ENCODE measurements at places on chromosomes 12 and 14.

GRCh38 chr12:105225505-105226015, 10.4 kb downstream of the APPL2 start:
- DNase-seq = no peak

GRCh38 chr12:114403011-114403689, 2.8 kb downstream of the TBX5 start:
- no peak for DNase-seq

DNA sequence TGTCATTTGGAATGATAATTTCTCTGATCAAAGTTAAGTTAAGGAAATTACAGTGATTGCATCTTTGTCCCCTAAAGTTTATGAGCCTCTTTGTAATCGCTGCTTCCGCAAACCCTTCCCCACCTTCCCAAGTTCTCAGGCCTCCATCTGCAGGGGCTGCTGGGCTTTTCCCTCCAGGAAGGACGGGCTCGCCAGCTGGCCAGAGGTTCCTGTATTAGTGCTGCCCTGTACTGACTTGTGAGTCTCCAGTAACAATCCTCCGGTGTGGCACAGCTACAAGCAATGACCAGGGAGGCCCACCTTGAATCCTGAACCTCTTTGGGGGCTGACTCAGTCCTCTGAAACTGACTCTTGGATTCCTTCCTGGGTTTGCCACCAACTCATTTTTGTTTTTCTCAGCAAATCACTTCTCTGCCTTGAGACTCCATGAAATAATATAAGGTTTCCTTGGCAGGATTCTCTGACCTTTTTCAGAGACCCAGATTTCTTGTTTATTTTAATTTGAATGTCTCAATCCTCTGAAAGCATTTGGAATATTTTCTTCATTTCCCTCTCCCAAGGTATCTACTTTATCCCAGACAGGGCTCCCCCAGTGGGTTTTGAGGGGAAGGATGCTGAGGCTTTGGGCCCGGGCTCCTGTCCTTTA, 398.6 kb downstream of the ZFP36L1 start:
- DNase-seq = no peak

DNA sequence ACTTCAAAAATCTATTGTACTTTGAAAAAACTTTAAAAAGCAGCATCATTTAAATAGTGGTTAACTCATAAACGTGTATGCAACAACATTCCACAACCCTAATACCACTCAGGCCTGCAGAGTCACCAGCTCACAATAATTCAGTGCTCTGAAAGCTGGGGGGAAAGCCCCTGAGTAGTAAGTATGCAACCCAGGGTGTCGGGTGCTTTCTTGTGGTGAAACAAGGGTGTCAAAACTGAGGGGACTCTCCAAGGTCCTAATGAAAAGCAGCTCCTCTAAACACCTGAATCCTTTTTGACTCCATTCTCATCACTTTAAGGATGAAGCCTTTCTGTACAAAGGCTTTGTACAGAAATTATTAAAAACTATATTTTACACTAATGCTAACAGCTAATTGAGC, 33.7 kb downstream of the FGFR1OP2 start:
- DNase-seq = no peak

All from lower lobe of right lung (tissue), 2 donors.